NCI-H1048 (cell line): ENCODE measurements at places on chromosomes 16 and 17.

DNA sequence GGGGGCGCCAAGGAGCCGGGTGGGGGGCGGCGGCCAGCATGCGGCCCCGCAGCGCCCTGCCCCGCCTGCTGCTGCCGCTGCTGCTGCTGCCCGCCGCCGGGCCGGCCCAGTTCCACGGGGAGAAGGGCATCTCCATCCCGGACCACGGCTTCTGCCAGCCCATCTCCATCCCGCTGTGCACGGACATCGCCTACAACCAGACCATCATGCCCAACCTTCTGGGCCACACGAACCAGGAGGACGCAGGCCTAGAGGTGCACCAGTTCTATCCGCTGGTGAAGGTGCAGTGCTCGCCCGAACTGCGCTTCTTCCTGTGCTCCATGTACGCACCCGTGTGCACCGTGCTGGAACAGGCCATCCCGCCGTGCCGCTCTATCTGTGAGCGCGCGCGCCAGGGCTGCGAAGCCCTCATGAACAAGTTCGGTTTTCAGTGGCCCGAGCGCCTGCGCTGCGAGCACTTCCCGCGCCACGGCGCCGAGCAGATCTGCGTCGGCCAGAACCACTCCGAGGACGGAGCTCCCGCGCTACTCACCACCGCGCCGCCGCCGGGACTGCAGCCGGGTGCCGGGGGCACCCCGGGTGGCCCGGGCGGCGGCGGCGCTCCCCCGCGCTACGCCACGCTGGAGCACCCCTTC, 484 bp downstream of the FZD2 start:
- DNase-seq, result no peak

DNA sequence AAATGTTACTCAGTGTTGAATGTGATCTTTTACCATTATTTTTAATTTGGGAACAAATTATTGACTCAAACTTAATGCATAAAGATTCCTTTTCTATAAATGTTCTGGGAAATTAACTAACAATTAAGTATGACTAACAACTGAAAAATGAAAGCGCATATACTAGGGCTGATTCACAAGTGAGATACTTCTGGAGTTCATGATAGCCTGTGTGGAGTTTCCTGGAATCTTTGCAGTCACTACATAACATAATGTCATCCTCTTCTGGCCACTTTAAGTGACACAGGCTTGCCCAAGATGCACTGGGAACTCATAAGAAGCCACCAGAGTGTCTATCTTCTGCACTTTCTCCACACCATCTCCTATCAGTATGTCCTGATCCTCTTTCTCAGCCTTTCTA, 450.3 kb upstream of the CDH11 start:
- DNase-seq, result no peak

GRCh38 chr16:86100205-86101136, 201.5 kb downstream of the IRF8 start:
- DNase-seq, result no peak

DNA sequence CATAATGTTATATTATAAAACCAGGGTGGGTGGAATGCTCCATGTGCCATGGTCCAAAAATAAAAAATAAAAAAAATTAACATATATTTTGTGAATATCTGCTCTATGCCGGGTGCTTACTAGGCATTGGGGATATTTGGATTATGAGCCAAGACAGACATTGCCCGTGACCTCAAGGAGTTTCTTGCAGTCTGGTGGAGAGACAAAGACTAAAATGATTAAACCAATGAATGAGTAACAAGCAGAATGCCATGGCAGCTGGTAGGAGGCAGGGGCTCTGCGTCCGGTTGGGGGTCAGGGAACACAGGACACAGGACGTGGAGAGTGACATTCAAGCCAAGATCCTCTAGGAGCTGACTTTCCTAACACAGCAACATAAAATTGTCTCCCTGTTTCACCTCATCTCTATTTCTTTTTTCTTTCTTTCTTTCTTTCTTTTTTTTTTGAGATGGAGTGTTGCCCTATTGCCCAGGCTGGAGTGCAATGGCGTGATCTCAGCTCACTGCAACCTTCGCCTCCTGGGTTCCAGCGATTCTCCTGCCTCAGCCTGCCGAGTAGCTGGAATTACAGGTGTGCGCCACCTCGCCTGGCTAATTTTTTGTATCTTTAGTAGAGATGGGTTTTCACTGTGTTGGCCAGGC, 35.4 kb downstream of the RGS9 start:
- DNase-seq, result no peak

- peak; percentile 47 for DNase-seq
Observed at GRCh38 chr17:36629252-36629847, 28.0 kb downstream of the MRM1 start.

DNA sequence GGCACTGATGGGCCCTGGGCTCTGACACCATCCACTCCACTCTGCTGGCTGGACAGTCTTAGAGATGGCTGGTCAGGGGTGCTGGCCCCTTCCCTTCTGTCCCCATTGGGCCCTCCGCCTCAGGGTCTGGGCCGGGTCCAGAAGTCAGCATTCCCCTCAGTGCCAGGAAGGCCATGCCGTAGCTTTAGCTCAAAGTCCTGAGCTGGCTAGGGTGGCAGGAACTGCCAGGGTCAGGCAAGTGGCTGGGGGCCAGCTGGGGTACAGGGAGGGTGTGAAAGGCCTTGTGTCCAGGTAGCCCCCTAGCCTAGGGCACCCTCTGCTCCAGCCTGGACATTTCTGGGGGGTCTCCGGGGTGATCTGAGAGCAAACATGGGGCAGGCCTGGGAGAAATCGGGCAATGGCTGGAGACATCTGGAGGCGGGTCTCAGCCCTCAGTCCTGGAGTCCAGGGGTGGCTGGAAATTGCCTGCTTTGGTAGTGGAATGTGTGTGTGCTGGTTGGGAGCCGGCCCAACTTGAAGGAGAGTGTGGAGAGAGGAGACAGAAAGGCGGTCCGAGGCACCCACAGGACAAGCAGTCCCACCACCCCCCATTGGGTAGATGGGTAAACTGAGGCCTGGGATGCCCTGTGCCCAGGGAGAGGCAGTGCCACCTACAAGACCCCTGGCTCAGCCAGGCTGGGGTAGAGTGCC, 32.5 kb downstream of the TPSG1 start:
- no peak for DNase-seq

DNA sequence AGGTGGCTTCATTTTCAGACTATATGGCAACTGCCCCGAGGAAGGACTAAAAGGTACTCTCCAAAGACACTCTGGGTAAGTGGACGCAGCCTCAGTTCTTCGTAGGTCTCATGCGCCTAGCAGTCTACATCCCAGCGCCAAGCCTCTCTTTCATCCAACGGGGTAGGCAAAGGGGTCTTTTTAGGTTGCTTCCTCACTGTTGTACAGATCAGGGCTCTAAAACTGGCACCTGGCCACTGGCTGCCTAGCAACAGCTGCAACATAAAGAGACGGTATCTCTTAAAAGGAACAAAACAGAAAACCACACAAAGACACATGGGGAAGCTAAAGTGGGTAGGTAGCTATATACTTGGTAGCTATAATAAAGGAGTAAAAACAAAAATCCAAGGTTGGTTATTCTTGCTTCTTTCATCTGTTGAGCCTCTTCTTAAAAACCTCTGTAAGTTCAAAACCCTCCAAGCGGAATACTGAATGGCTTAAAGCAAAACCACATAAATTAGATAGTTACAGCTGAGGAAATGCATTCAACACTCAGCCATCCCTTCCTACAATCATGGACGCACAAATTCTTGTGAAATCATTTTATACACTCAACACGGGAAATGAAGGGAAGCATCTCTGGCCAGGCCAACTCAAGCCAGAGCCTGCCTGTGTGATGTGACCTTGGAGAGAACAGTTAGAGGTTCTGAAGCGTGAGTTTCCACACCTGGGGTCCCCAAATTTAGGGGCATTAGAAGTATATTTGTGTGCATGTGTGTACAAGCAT, 22.7 kb downstream of the CYTH1 start:
- DNase-seq, result no peak
